ENCODE measurements at places on chromosomes 3 and 15.

DNA sequence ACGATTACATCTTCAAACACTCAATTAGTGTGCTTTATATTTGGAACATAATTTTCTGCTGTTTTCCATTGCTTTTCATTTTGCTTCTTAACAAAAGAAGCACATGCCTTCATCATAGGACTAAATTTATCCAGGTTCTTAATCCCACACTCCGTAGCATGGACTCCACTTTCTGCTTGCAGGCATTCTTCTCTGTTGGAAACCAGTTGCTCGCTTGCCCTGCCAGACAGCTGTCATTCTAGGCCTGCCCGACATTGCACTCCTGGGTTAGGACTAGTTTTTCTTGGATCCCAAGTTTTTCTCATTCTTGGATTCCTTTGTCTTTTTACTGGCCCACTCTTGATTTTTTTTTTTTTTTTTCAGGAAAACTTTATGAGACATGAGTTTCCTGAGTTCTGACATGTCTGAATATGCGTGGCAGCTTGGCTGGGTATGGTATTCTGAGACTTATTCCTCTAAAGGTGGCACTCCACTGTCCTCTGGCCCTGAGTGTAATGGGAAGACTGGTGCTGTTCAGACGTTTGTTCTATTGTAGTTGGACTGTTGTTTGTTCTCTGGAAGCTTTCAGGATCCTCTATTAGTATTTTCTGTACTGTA is 6.3 kb upstream of the ATP1B3 start:
- no peak for DNase-seq

- no peak for DNase-seq
Measured at GRCh38 chr3:101703169-101703568, 16.7 kb upstream of the RPL24 start.

- no peak for DNase-seq
Measured at GRCh38 chr3:106256249-106256957, 387.6 kb upstream of the CBLB start.

GRCh38 chr3:158841387-158841786 is 39.5 kb downstream of the MFSD1 start:
- DNase-seq: no peak

- no peak for DNase-seq
Measured at GRCh38 chr3:55189359-55189801, 261.5 kb upstream of the LRTM1 start.

GRCh38 chr15:74994236-74994635 is 1.1 kb upstream of the SCAMP5 start:
- no peak for DNase-seq

All from stimulated activated CD8-positive, alpha-beta memory T cell treated with anti-CD3 and anti-CD28 coated beads, Interleukin-4, amount 100 ng/mL, for 1 hour (primary cell).